Stimulated activated CD8-positive, alpha-beta memory T cell treated with anti-CD3 and anti-CD28 coated beads, Interleukin-4, amount 100 ng/mL, for 4 hours (primary cell): ENCODE measurements at places on chromosomes 4 and X.

DNA sequence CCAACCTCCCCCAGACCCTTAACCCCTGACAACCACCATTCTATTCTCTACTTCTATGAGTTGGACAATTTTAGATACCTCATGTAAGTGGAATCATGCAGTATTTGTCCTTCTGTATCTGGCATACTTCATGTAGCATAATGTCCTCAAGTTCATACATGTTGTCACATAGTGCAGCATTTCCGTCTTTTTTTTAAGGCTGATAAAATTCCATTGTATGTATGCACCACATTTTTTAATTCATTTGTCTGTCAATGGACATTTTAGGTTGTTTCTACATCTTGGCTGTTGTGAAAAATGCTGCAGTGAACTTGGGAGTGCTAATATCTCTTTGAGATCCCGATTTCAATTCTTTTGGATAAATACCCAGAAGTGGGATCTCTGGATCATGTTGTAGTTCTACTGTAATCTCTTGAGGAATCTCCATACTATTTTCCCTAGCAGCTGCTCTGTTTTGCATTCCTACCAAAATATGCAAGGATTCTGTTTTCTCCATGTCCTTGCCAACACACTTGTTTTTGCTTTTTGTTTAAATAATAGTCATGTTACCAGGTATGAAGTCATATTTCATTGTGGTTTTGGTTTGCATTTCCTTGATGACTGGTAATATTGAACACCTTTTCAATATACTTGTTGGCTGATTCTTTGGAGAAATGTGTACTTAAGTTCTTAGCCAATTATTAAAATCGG is 48.8 kb upstream of the ADAD1 start:
- DNase-seq = no peak

- DNase-seq = no peak
Observed at GRCh38 chrX:18377796-18378195, 23.3 kb upstream of the SCML2 start.

GRCh38 chr4:107757864-107758476 is 37.9 kb upstream of the PAPSS1 start:
- DNase-seq = no peak

DNA sequence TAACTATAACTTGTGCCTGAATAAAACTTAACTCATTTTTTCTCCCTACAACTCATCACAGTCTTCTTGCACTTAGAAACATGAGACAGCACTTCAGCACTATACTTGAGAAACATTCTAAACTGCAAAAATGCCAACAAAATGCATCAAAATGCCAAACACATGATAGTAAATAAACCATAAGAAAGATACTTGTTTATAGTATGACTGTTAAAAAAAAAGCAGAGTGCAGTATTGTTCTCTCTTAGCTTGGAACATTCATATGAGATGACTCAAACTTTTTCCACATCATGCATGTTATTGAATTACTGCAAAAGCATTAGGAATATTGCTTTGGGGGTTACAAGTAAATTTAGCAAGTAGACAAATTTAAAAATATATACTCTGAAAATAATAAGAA is 135.7 kb upstream of the ANXA10 start:
- no peak for DNase-seq

GRCh38 chrX:38868321-38868720 is 67.1 kb downstream of the MID1IP1 start:
- no peak for DNase-seq

DNA sequence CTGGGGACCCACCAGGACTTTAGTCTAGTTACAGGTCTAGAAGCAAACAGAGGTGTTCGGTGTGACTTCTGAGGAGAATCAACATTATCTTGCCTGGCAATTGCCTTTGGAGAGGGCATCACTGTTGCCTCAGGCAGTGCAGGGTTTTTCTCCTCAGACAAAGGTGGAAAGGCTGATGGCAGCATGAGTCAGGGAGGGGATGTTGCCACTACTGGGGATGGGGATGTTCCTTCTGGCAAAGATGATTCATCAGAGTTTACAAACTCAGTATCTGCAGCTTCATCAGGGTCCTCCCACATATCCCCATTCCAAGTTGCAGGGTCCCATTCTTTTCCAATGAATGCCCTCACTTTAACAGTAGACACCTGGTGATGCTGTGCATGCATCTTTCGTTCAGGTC is 91.3 kb upstream of the GALNTL6 start:
- DNase-seq = no peak

DNA sequence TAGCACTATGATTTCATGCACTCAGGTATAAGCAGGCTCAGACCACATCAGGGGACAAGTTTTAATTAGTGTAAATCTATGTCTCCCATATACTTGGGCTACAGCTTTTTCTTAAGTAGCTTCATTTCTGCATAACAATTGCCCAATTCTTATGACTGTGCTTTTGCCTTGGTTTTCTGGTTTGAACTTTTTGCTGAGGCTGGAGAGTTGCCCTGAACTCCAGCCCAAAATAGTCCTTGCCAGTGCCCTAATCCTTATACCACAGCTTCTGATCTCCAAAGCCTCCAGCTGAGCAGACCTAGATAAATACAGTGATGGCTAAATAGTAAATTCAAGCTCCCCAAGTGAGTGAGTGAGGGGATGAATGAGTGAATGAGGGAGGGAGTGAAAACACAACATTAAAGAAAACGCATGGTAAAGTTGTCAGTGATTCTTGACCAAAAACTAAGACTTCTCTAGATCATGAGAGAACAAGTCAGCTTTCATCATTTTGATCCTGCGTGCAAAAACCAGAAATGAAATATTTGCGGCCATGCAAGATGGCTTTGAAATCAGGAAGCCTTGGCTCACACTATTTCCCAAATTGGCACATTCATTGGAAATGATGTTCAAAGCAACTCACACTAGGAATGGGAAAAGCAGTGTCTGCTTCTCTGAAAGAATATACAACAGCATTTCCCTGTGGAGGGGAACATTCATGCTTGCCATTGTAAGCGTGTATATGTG is 437.1 kb upstream of the CTSO start:
- no peak for DNase-seq

- DNase-seq = no peak
Observed at GRCh38 chr4:84677093-84677492, 94.2 kb downstream of the CDS1 start.

GRCh38 chr4:40305328-40306170 is 29.6 kb upstream of the CHRNA9 start:
- no peak for DNase-seq

- DNase-seq = no peak
Observed at GRCh38 chrX:129981752-129982299, 609 bp upstream of the BCORL1 start.

DNA sequence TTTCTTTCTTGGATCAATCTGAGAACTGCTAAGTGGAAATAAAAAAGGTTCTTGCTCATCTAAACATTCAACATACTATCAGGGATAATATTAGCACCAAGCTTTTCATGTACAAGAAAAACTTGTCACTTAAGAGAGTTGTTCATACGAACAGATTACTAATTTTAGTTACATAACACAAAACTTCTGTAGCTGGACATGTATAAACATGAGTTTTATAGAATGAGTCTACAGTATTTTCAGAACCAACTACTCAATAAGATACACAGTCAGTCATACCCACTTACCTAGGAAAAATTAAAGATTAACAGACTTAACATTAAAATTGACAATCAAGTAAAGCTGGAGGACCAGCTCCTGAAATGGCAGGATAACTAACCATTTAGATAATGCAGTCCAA is 540.1 kb upstream of the FAM241A start:
- DNase-seq = no peak

- DNase-seq = no peak
Observed at GRCh38 chr4:53534684-53535083, 56.6 kb downstream of the LNX1 start.

DNA sequence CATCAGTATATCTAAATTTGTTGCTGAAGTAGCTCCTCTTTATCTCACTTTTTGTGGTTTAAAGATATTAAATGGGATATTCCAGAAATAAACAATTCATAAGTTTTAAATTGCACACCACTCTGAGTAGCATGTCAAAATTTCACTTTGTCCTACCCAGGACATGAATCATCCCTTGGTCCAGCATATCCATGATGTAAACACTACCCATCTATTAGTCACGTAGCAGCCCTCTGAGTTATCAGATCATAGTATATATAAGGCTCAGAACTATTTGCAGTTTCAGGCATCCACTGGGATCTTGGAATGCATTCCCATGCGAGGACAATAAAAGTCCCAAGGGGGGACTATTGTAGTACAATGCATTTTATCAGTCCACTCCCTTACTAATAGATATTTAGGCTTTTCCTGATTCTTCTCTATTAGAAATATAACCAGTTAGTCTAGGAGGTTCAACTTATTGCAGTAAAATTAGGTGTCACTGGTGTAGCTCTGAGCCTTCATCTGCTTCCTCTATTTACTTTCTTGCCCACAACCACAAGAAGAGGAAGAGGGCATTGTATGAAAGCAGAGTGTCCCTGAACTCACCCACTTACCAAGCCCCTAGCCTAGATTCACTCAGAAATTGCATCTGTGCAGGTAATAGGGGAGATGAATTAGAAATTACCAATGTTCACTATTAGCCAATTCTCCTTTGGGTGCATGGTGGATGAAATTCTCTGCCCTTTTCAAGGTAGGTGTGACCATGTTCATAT is 409.8 kb upstream of the GALNT7 start:
- no peak for DNase-seq

DNA sequence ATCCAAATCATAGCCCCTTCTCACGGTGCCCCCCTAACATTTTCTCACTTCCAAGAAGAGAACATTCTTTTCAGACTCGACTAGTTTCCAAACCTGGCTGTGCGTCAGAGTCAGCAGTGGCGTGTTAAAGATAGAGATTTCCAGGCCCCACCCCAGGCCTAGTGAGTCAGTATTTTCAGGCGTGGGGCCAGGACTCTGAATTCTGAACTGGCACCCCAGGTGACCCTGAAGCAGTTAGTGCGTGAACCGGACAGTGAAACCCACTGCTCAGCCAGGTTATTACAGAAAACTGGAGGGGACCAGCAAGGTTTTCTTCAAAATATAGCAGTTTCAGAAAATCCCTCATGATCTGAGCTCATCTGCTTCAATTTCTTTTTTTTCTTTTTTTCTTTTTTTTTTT is 35.0 kb upstream of the BCOR start:
- DNase-seq = no peak

- DNase-seq = no peak
Observed at GRCh38 chr4:15717086-15717485, 14.2 kb downstream of the BST1 start.

GRCh38 chr4:31294655-31295480 is 574.7 kb downstream of the PCDH7 start:
- DNase-seq = no peak

DNA sequence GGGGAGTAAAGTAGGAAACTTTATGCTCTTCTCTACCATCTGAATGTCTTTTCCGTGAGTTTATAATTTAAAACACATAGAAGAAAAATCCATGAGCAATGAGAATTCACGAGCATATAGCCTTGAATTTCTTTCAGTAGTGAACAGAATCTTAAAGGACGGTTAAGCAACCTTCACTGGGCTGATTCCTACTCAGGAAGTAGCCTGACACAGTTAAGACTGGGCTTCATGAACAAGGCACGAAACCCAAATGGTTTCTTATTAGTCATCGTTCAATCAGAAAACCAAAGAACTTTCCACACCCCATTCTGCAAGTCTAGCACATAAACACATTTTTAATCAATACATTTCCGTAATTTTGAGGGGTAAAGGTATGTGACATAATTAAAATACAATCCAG is 95.8 kb downstream of the SH3KBP1 start:
- DNase-seq = no peak

DNA sequence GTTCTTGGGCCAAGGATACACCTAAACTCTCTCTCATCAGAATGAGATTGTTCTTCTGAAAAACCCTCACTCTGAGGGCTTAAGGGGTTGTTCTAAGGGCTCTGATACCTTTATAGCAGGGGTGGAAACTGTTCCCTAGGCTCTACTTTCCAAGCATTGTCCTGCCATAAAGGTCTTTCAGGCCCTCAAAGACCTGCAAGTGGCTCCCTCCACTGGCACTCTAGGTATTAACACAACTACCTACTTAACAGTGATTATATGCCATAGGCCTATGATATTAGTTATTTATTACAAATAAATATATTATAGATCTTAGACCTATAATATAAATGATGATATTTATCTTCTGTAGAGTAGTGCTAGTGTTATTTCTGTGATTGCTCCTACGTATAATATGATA is 473.7 kb upstream of the RPS6KA3 start:
- no peak for DNase-seq

DNA sequence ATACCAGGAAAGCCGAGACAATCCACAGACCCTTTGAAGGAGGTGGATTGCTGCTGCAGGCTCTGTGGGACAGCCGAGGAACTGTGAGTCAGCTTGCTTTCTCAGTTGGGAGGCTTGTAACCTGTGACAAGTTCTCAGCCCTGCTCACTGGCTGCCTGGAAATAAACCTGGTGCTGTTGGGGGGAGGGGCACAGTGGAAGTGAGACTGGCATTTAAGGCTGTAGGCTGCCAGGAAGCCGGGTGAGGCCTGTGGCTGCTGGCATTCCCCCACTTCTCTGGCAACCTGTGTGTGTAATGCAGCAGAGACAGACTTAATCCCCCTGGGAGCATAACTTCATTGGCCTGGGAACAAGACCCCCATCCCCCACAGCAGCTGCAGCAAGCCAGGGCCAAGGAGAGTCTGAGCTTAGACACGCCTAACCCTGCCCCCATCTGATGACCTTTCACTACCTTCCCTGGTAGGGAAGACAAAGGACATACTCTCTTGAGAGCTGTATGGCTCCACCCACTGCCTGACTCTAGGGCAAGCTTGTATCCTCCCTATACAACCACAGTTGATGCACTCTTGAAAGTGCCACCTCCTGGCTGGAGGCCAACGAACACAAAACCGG is 64.1 kb downstream of the ALPK1 start:
- DNase-seq = no peak

DNA sequence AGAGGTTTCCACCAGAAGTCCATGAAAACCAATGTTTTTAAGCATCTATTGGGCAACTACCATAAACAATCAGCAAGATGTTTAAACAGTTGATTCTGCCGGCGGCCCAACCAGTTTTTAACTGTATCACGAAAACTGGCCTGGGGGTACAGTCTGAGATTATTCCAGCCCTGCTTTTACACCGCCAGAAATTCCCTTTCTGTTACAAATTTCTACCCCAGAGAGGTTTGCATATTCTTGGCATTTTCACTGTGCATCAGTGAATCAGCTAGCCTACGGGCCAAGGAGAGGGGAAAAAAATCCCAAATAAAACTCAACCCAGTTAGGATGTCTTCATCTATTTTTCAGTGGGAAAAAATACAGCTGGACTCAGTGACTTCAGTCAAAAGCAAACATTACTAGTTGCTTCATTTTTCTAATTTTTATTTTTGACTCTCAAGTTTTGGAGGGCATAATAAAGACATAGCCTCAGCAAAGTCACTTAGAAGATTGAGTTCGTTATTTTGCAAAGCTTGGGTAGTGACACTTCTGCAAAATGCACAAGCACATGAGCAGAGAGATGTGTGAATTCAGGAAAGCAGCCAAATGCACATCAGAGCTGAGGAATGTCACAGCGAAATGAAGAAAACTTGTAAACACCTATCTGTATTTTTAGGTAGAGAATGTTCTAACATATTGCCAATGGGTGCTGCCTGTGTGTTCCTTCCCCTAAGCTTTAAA is 167.8 kb upstream of the GK2 start:
- no peak for DNase-seq

- DNase-seq = no peak
Observed at GRCh38 chrX:154834562-154834961, at the start of gene SMIM9. Gene SMIM9, minus strand, starts transcription at chrX:154834662. Its CDS starts 3,806 bp downstream, at chrX:154830856.
